ENCODE measurements at places on chromosomes 13 and 19.

- no peak for DNase-seq
Observed at GRCh38 chr19:8577247-8577646, at the start of gene MYO1F. MYO1F (minus strand) TSS chr19:8577442; CDS start chr19:8577309, 133 bp downstream.

DNA sequence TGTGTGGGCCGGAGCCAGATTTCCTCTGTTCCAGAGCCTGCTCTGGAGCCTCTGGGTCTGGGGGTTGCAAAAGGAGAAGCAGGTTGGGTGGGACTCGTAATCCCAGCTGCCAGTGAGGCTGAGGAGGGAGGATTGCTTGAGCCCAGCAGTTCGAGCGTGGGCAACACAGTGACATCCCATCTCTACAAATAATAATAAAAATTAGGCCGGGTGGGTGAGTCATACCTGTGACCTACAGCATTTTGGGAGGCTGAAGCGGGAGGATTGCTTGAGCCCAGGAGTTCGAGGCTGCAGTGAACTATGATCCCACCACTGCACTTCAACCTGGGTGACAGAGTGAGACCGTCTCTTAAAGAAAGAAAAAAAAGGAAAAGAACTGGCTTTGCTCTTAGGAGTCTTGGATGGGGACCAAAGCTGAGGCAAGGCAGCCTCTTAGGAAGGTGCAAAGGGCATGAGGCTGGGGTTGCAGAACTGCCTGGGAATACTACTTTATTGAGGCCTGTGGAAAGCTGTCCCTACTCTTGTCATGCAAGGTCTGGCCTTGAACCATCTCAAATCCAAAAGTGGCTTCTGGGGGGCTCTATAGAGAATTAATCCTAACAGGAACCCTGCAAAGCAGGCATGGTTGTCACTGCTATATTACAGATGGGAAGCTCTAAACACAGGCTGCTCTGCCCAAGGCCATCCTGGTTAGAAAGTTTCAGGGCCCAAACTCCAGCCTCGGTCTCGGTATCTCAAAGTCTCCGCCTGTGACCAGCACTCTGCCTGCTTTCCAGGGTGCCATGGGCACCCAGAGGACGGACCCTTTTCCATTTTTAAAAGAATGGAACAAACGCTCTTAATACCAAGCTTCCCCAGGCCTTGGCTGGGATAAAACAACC lies 880 bp upstream of the C19orf12 start:
- DNase-seq: no peak

GRCh38 chr19:2495130-2495641 lies 19.3 kb downstream of the GADD45B start:
- no peak for DNase-seq

- no peak for DNase-seq
Observed at GRCh38 chr13:108787700-108788414, 158.4 kb downstream of the MYO16 start.

- no peak for DNase-seq
Observed at GRCh38 chr19:7762719-7763293, at the start of gene CLEC4M. CLEC4M (plus strand) TSS chr19:7763243; CDS start chr19:7763267, 24 bp downstream.

- DNase-seq: no peak
Observed at GRCh38 chr13:106709522-106709921, 141.6 kb upstream of the ARGLU1 start.
